ENCODE measurements at places on chromosomes 1 and 21. TPM values are rescaled to one million over a fixed set of nuclear protein-coding genes. Genes with fewer than 3 reads are reported as not detected.

- peak overlapping the region; percentile 85 for H3K27ac ChIP-seq
- H3K4me3 ChIP-seq: peak overlapping the region; percentile 58
- H3K27me3 ChIP-seq: no peaks in the 10 kb centered on the region
- no peak for DNase-seq
Observed at GRCh38 chr1:155195201-155196102, 12.2 kb downstream of the THBS3 start.

GRCh38 chr1:58982259-58982998, 198.6 kb upstream of the JUN start:
- no peaks in the 10 kb centered on the region for H3K27me3 ChIP-seq
- no peak overlapping the region for H3K4me3 ChIP-seq
- peak overlapping the region; percentile 2 for H3K27ac ChIP-seq
- peaks cover 20% of the 10 kb centered on the region for H3K4me1 ChIP-seq
- H3K36me3 ChIP-seq: no peaks in the 10 kb centered on the region

GRCh38 chr1:97120806-97121205, 399.2 kb downstream of the PTBP2 start:
- no peaks in the 10 kb centered on the region for H3K36me3 ChIP-seq
- no peak overlapping the region for H3K27ac ChIP-seq
- no peak overlapping the region for H3K4me3 ChIP-seq

- H3K36me3 ChIP-seq: peaks cover 12% of the 10 kb centered on the region
- H3K27me3 ChIP-seq: no peaks in the 10 kb centered on the region
Observed at GRCh38 chr1:25484096-25484495, 53.4 kb downstream of the MACO1 start.

DNA sequence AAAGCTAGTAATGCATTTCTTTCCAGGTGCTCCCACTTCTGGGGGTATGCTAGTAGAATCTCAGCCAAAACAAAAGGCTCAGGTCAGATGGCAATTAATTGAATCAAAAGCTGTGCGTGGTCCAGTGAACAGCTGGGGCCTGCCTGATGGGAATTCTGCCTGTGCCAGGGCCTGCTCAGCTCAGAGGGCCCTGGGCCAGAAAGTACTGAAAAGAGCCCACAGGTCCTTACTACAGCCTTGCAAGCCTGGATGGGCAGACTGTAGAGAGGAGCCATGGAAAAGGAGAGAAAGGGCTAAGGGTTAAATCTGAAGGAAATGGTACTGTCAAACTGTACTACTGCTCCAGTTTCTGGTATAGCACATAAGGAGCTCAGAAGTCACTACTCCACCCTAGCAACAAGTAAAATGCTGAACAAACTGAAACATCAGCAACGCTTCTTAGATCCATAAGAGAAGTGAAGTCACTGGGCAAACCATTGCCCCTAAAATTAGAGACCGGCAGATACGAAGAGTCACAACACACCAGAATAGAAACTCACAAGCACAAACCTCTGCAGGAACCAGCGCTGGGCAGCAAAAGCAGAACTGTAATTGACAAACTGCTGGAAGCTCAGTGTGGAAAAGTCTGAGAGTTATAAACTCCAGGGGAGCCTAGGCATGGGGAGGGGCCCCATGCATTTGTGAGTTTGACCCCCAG, 121.1 kb upstream of the SYT6 start:
- H3K27ac ChIP-seq: no peak overlapping the region
- no peaks in the 10 kb centered on the region for H3K36me3 ChIP-seq
- H3K4me3 ChIP-seq: no peak overlapping the region
- no peak for DNase-seq
- H3K4me1 ChIP-seq: no peaks in the 10 kb centered on the region

GRCh38 chr21:38410466-38410865, 87.8 kb downstream of the ERG start:
- H3K27me3 ChIP-seq: no peaks in the 10 kb centered on the region
- H3K36me3 ChIP-seq: no peaks in the 10 kb centered on the region
- H3K27ac ChIP-seq: no peak overlapping the region
- H3K4me3 ChIP-seq: no peak overlapping the region
- no peak for DNase-seq

GRCh38 chr1:92080128-92080985, at the start of gene BTBD8:
TSS of gene BTBD8 (plus strand) at chr1:92080345. CDS start at chr1:92080572, 227 bp downstream.
- H3K36me3 ChIP-seq: no peaks in the 10 kb centered on the region
- peak within 1 kb of the TSS; percentile 74 for H3K27ac ChIP-seq
- no peaks in the 10 kb centered on the region for H3K27me3 ChIP-seq
- peak within 1 kb of the TSS; percentile 75 for H3K4me3 ChIP-seq
- peaks cover 7% of the 10 kb centered on the region for H3K4me1 ChIP-seq
- DNase-seq: peak; percentile 91

DNA sequence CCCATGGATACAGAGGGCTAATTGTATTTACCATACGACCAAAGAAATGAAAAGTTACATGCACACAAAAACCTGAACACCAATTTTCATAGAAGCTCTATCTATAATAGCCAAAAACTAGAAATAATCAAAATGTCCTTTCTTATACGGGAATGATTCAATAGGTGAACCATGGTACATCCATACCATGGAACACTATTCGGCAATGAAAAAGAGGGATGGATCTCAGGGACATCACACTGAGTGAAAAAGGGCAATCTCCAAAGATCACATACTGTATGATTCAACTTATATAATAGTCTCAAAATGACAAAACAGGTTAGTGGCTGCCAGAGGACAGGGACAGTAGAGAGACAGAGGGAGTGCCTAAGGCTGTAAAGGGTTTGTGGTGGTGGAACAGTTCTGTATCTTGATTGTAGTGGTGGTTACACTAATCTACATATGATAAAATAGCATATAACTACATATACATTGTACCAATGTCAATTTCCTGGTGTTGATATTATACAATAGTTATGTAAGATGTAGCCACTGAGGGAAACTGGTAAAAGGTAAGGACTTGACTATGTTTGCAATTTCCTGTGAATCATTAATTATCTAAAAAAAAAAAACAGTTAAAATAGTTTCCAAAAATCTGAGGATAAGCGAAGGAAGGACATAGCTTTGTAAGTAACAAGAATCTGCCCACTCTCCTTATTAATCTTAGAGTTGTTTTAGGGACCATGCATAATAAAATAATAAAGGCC, 3.7 kb downstream of the RSBN1 start:
- H3K4me1 ChIP-seq: peaks cover 60% of the 10 kb centered on the region
- H3K27me3 ChIP-seq: no peaks in the 10 kb centered on the region
- DNase-seq: no peak
- H3K27ac ChIP-seq: no peak overlapping the region

DNA sequence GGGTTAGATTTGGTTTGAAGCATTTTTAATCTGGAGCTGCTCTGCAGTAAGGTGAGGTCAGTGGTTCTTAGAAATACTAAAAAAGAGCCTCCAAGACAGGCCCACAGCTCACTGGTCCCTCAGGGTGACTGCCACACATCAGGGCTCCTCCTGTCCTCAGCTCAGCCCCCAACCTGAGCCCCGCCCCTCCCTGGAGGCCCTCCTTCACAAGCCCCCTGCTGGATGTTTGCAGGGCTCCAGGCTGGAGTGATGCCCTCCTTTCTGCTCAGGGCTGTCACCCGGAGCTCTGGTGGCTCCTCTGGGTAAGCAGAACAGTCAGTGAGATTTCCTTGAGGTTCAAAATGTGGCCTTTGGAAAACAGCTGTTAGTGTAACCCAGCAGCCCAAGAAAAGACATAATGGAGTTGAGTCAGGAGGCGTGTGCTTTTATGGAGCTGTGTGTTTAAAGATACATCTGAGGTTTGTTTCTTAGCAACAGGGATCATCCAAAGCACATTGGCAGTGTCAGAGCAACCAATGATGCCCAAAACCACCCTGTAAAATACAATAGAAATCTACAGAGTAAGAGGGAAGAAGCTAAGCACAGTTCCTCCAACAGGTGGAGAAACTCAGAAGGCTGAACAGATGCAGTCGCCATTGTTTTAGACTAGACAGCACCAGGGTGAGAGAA, 21.4 kb downstream of the STUM start:
- peaks cover 21% of the 10 kb centered on the region for H3K4me1 ChIP-seq
- no peak for DNase-seq
- no peaks in the 10 kb centered on the region for H3K36me3 ChIP-seq
- H3K4me3 ChIP-seq: no peak overlapping the region

DNA sequence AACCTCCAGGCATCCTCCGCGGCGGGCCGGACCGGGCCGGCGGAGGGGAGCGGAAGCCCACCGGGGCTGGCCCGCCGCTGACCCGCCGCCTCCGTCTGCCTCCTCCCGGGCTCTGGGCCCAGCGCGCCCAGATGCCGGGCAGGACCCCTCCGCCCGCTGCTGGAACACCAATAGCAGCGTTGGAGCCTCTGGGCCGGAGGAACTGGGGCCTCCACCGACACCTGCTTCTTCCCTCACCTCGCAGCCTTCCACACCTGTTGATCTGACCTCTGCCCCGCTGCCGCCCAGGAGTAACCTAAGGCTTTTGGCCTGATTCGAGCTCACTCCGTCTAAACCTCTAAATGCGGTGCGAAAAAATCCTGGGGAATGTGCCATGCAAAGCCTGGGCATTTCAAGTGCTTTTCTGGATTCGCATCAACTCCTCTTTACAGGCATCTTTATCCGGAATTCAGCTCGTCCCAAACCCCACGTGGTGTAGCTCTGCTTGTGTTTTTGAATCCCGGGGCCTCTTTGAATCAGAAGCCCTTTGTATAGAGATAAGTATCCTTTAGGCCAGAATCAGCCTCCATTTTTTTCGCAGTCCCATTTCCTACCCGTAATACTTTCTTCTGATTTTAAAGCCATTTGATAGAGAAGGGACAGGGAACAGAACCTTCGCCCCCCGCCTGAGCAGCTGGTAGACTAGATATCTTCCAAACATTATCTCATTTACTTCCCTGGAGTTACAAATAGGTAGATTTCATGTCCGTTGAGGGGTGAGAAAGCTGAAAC, 680 bp upstream of the CNN3 start:
- H3K36me3 ChIP-seq: no peaks in the 10 kb centered on the region
- peak overlapping the region; percentile 97 for H3K27ac ChIP-seq
- H3K27me3 ChIP-seq: no peaks in the 10 kb centered on the region
- H3K4me3 ChIP-seq: peak overlapping the region; percentile 62
- no peak for DNase-seq
- H3K4me1 ChIP-seq: peaks cover 64% of the 10 kb centered on the region

DNA sequence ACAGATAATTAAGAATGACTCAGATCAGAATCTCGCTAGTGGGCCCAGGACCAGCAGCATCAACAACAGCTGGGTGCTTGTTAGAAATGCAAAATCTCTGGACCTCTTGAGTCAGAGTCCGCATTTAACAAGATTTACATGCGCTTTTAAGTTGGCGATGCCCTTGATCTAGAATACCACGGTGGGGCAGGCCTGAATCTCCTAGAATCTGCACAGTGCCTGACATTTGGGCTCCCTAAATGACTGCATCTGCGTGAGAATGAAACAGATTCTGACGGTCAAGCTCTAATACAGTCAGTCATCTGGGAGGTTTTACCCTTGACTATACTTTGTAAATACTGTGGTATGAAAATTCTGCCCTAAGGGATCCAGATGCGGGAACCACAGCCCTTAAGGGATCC, 17.2 kb upstream of the RAB29 start:
- H3K36me3 ChIP-seq: no peaks in the 10 kb centered on the region
- no peak for DNase-seq
- H3K4me1 ChIP-seq: no peaks in the 10 kb centered on the region
- H3K27me3 ChIP-seq: no peaks in the 10 kb centered on the region
- no peak overlapping the region for H3K27ac ChIP-seq
- no peak overlapping the region for H3K4me3 ChIP-seq

DNA sequence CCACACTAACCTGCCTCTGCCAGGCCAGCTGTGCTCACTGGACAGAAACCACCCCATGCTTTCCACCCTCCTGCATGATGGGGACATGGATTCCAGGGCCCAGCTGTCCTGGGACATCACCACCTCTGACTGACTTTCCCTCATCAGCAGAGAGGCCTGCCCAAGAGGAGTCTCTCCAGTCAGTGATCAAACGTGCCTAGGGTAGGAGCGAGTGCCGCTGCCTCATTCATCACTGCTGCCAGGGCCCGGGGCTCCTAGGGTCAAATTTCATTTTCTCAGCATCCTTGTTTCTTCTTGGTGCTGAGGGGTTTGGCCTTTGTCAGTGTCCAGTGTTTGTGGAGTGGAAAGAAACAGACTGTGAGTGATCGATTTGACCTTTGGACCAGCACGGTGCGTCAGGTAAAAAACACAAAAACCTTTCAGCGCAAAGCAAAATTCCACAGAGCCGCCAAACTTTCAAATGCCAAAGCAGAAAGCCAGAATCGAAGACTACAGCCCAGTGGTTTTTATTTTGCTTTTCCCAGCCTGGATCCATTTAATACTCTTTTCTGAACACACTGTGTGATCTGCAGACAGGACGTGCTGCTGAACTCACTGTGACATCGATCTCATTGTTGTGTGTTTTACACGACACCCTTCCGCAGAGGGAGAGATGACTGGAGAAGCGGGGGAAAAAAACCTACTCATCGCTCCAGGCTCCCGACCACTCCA, 43.2 kb downstream of the CAPN8 start:
- no peaks in the 10 kb centered on the region for H3K27me3 ChIP-seq
- H3K4me3 ChIP-seq: no peak overlapping the region
- DNase-seq: no peak
- no peak overlapping the region for H3K27ac ChIP-seq
- no peaks in the 10 kb centered on the region for H3K4me1 ChIP-seq

DNA sequence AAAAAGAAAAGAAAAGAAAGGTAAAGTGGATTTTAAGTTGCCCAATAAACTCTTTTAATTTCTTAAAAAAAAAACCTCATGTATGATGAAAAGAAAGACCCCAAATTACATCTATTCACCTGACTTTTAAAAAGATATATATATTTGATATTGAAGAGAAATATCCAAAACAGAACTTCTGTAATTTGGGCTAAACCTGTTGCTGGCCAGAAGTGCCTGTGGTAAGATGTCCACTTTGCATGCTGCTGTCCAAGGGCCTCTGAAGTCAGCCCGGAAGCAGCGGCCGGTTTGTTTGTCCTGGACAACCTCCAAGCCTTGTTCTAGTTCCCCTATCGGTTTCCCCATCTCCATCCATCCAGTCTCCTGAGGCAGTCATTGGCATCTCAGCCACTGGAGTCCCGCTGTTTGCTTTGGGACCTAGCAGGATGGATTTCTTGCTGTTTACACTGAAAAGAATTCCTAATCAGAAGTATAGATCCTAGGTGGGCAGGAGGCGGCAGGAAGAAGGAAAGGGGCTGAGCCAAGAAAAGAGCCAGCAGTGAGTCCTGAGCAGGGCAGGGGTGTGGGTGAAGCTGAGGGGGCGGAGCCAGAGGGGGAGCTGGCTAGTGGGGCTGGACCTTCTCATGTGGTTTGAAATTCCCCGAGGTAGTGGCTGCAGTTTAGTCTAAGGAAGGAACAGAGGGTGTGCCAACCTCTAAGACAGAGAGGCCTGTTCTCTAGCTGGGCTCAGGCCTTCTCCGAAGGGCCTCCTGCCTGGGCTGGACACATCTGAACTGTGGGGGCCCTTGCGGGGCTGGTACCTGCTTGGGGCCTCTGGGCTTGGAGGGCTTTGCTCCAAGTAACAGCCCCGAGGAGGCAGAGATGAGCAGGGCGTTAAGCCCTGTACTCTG, 3.3 kb downstream of the NCMAP start:
- no peak for DNase-seq
- H3K36me3 ChIP-seq: no peaks in the 10 kb centered on the region
- no peaks in the 10 kb centered on the region for H3K27me3 ChIP-seq
- no peak overlapping the region for H3K27ac ChIP-seq
- H3K4me3 ChIP-seq: no peak overlapping the region
- H3K4me1 ChIP-seq: peaks cover 9% of the 10 kb centered on the region

DNAJC11 gene
- total RNA-seq: 29.2 TPM

IL19 gene
- total RNA-seq: not detected
